Testis (tissue), 5 donors: ENCODE measurements at places on chromosomes 1 and 21. TPM values are rescaled to one million over a fixed set of nuclear protein-coding genes. Genes with fewer than 3 reads are reported as not detected.

The ZNF670 gene
- 5.4 TPM for polyA plus RNA-seq

The GUCA2B gene
- not detected for polyA plus RNA-seq

The CD48 gene
- 6.1 TPM for polyA plus RNA-seq

The RAB13 gene
- polyA plus RNA-seq, result 82.8 TPM

The CRABP2 gene
- polyA plus RNA-seq, result 21.0 TPM

The LYPD8 gene
- 0.91 TPM for polyA plus RNA-seq

The CRYBG2 gene
- 12.9 TPM for polyA plus RNA-seq

The TMPRSS3 gene
- 0.40 TPM for polyA plus RNA-seq

The C1QC gene
- polyA plus RNA-seq, result 108 TPM

The BEND5 gene
- 5.8 TPM for polyA plus RNA-seq

The TRIM67 gene
- polyA plus RNA-seq, result 0.26 TPM

The HES3 gene
- polyA plus RNA-seq, result not detected

The RXFP4 gene
- not detected for polyA plus RNA-seq

The GMEB1 gene
- 12.6 TPM for polyA plus RNA-seq

GRCh38 chr1:68149110-68149798 is 83.1 kb downstream of the WLS start:
- no peak for DNase-seq

DNA sequence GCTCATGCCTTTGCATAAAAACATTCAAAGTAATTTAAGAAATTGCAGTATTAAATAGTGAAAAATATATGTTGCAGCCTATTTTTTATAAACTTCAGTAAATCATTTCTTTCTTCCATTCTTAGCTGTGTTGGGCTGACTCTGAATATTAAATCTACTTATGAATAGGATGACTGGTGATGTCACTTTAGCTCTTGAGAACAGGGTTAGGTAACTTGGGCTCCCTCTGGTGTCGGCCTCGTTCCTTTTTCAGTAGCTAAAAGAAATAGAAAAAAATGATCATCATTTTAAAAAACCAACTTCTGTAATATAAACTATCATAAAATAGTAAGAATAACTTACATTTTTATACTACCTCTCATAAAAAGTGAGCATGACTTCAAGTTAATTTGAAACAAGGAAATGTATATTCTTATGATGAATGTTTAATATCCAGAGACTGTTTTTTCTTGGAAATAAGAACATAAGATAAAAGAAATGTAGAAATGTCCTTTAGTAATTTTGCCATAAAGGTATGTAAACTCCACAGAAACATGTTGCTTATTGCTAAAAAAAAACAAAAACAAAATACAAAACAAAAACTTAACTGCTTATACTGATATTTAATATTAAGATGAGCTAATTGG is 26.8 kb upstream of the NCAM2 start:
- peak; percentile 78 for DNase-seq

GRCh38 chr1:115976062-115976920 is at the start of gene SLC22A15:
Gene SLC22A15, plus strand, starts transcription at chr1:115976513. Its CDS starts 115 bp downstream, at chr1:115976628.
- DNase-seq, result peak; percentile 77

- DNase-seq, result no peak
Measured at GRCh38 chr1:212760126-212760823, 31.3 kb downstream of the NSL1 start.

DNA sequence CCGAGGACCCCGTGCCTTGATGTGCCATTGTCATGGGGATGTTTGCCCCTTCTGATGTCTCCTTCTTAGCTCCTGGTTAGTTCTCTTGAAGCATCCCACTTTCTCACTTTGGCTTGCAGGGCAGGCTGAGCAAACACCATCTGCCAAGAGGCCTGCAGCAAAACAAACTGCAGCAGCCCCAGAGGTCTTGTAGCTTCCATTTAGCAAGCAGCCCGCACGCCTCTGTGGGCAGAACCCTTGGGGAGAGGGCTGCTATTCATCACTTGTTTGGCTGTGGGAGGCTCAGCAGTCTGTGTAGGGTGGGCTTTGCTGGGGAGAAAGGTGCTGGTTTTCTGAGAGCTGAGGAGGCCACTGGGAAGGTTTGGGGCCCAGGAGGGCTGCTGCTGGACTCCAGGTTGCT is 56.7 kb downstream of the KCNC4 start:
- no peak for DNase-seq

DNA sequence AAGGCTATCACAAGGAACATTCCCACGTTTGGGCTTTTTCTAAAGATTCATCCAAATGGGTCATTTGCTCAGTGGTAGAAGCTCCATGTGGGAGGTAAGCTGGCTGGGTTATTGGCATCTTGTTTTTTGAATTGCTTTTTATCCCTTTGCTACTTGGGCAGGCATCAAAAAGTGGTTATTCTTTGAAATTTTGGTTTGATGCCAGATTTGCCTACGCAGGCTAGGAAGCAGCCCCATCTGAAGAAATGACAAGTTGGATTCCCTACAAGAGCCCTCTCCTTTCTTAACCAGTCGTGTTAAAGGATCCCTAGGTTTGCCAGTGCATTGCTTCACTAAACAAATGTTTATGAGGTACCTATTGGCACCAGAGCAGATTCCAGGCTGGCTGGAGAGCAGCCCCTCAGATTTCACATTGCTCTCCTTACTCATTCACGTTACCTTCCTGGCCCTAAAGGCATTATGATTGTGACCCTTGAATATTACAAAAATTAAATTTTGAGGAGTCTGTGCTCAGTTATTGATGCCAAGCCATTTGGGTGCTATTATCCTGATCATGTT is 38.8 kb downstream of the ARID1A start:
- DNase-seq, result no peak

DNA sequence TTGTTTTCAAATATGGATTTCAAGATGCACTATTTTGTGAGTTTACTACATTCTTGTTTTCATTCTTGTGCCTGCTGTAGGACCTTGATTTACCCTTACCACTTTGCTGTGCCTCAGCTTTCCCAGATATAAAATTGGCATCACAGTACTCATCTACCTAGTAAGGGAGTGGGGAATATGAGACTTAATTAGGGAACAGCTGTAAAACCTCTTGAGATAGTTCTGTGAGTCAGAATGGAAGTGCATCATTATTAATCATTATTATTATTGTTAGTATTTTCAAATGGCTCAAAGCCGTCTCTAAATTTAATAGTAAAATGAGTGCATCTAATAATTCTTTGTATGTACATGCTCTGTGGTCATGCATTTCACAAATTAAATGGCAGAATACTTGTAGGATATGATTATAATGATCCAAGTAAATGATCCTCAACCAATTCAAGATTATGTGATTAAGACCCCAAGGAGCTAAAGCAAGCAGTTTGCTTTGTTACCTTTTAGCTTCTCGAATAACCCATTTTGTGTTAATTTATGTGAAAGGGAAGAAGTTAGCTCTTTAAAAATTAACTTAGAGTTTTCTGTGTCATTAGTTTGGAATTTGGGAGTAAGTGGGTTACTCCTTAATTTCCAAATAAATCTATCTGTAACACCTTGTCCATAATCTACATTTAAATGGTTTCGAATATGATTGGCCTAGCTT is 155.4 kb downstream of the NFIA start:
- DNase-seq, result no peak

- no peak for DNase-seq
Measured at GRCh38 chr1:30903343-30904034, 5.1 kb downstream of the SDC3 start.

GRCh38 chr1:247656221-247656875 is 23.2 kb downstream of the OR13G1 start:
- DNase-seq, result no peak

GRCh38 chr1:215477632-215478031 is 89.5 kb upstream of the KCTD3 start:
- DNase-seq, result no peak

GRCh38 chr1:184843732-184844495 is 89.3 kb upstream of the EDEM3 start:
- no peak for DNase-seq

- DNase-seq, result no peak
Measured at GRCh38 chr1:30512914-30513265, 210.5 kb downstream of the MATN1 start.

- no peak for DNase-seq
Measured at GRCh38 chr1:221719987-221720386, 21.9 kb downstream of the DUSP10 start.

GRCh38 chr1:172960454-172961208 is 90.1 kb downstream of the TNFSF18 start:
- DNase-seq, result no peak

DNA sequence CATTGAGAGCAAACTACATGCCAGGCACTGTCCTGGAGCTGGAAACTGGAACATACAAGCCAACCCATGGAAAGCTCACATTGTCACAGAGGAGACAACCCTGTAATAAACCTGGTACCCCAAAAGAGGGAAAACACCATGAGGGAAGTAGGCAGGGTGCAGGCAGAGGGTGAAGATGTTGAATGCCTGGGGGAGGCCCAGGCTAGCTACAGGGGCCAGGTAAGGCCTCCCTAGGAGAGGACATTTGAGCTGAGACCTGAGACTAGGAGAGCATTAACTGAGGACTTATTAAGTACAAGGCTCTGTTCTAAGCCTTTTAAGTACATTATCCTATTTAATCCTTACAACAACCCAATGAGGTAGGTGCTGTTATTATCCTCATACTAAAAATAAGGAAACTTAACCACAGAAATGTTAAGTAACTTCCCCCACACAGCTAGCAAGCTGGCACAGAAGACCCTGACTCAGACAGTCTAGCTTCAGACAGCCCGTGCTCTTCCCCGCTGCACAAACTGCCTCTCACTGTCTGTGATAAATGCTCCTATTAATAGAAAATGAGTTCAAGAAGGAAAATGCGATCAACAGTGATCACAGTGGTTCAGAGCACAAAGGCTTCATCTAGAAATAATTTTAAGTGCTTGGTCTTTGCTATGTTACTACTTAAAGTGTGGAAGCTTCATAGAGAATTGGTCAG is 41.8 kb downstream of the ZNF281 start:
- no peak for DNase-seq

- no peak for DNase-seq
Measured at GRCh38 chr1:215672482-215672881, 105.4 kb downstream of the KCTD3 start.

- DNase-seq, result peak; percentile 23
Measured at GRCh38 chr1:113976609-113977278, 2.5 kb upstream of the OLFML3 start.

- peak; percentile 68 for DNase-seq
Measured at GRCh38 chr1:36248250-36248894, 24.1 kb downstream of the THRAP3 start.

DNA sequence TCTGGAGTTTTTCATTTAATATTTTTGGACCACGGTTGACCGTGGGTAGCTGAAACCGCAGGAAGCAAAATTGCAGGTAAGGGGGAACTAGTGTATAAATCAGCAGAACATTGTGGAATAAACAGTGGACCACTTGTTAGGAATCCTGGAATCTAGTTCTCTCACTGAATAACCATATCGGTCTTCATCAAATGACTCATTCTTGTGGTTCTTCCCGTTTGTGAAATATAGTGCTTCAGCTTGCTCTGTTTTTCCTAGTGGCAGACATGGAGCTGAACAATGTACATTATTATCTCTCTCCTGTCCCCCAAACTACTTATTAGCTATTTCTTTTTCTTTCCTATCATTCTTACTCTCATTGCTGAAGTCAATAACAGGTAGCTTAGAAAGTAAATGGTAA is 61.9 kb downstream of the HSPA13 start:
- DNase-seq, result no peak

GRCh38 chr1:21906173-21907078 is 30.7 kb downstream of the HSPG2 start:
- peak; percentile 76 for DNase-seq

- no peak for DNase-seq
Measured at GRCh38 chr1:119340861-119341261, 27.7 kb upstream of the HAO2 start.

DNA sequence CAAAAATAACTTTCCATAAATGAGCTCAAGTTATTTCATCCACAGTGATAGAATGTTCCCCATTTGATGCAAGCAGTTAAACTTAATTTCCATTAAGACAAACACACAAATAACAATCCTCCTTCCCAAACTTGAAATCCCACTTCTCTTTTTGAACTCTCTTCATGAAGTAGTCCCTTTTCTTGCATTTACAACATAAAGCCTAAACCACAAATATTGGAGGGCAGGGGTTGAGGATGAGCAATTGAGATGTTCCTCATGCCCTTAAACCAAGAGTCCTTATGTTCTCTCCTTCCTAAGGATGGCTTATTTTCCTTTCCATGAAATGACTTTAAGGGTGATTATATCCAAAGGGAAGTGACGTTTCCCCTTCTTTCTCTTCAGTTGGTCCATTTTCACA is 228.8 kb downstream of the DISC1 start:
- no peak for DNase-seq

- no peak for DNase-seq
Measured at GRCh38 chr1:19489996-19490395, 4.7 kb upstream of the CAPZB start.

DNA sequence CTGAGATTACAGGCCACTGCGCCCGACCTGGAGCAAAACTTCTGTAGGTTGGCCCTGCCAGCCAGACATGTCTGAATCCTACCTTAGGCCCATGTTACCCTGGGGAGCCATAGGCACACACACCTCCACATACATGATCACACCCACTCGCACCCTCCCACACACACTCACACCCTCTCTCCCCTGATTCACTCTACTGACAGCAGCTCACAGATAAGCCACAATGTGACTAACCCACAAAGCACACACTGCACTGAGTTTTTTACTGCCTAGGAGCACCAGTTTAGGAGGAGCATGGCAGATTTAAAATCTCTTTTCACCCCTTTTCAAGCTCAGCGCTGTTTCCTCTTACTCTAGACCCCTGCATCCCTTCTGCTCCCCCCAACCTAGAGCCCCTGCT is 41.7 kb downstream of the SLC30A1 start:
- DNase-seq, result no peak

DNA sequence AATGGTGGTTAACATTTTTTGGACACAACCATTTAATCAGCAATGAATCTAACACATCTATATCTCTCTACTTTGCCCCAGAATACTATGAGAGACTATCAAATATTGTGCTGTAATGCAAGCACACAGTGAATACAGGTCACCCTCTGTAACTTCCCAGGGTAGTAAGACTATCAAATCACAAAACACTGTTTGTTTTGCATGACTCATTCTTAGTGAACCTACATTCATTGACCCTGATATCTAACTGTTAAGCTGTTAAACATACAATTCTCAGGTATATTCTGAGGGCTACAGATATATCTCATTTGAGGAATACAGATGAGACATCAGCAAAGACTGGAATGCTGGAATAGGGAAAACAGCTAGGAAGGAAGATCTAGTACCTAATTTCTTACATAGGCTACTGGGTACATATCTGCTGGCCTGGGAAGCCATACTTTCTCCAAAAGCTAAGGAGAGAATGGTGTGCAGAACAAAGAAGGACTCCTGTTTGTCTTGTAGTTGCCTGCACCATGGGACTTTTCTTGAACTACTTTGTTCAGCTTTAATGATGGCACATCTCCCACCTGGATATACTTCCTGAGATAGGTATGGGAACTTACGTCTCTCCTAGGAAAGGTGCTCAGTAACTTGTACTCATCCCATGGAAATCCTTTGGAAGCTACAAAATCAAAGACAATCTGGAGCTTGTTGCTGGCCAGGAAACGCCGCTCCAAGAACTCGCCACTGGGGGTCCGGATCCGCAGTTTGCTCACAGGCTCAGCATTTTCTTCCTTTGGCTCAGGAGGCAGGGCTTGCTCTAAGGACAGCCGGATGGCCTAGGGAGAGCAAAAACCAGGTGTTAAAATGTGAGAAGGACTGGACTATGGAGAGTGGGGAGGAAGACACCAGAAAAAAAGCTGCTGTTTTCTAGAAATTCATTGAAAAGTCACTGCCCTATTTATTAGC is 51.9 kb upstream of the DMRTA2 start:
- no peak for DNase-seq
